ENCODE measurements at places on chromosomes 4 and X.

DNA sequence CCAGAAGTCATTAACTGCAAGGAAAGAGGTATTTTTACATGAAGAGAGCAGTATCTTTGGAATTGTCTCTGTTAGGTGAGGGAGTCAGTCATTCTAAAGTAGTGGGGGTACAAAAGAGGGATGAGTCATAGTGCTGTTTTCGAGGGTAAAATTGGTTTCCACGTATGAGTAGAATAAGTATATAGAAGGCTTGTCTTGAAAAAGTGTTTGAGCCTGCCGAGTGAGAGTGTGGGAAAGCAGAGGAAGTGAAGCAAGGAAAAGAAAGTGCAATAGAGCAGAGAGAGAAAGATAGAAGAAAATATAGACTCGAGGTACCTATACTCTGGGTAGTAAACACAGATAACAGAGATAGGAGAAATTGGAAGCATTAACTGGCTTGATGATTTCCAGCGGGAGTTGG lies 696.4 kb downstream of the DMD start:
- DNase-seq: no peak

GRCh38 chr4:146428298-146428697 lies 93.4 kb downstream of the SLC10A7 start:
- DNase-seq: no peak

GRCh38 chr4:173417833-173418232 lies 18.9 kb upstream of the SCRG1 start:
- DNase-seq: no peak

GRCh38 chr4:106717091-106717490 lies 319.0 kb downstream of the DKK2 start:
- DNase-seq: no peak

DNA sequence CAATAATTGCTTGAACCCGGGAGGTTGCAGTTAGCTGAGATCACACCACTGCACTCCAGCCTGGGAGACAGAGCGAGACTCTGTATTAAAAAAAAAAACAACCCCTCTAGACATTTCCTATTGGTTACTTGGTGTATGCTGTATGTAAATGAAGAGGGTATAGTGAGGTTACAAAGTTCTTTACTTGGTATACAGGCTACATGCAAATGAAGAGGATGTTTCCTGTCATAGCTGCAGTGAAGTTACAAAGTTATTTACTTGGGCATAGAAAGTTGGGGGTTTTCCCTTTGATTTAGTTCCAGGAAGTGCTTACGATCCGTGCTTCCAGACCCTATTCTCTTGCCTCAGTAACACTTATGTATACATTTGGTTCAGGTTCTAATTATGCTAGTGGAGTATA lies 38.4 kb upstream of the CLNK start:
- no peak for DNase-seq

- DNase-seq: no peak
Measured at GRCh38 chr4:40662962-40663604, 33.4 kb upstream of the RBM47 start.

DNA sequence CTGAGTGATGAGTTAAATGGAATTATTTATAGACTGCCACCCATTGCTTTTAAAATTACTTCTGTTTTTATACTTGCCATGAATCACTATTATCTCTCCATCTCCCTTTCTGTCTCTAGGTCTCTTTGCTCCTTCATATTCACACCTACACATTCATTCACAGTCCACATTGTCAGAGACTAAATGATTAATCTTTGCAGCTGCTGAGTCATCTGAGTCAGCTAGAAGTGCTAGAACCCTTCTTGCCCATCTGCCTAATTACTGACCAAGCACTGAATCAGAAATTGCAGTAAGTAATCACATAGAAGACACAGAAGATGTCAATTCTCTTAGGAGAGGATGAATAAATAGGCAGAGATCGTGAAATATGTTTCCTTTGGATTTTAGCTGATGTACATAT lies 31.6 kb upstream of the RPS6KA6 start:
- DNase-seq: no peak

DNA sequence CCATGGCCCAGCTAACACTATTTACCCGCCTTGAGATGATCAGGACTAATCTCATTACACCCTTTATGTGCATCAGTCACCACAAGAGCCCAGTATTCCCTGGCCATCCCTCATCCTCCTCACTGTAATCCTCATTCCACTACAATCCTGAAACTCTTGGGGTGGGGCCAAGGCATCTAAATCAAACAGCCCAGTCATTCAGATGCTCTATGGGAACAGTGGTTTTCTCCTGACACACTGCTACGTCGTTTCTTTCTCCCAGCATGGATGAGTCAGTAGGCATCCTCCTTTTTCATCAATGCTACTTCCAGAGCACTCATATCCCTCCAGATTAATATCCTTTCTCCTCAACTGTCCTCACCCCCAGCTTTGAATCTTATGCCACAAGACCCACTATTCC lies 5.6 kb downstream of the SDAD1 start:
- no peak for DNase-seq

DNA sequence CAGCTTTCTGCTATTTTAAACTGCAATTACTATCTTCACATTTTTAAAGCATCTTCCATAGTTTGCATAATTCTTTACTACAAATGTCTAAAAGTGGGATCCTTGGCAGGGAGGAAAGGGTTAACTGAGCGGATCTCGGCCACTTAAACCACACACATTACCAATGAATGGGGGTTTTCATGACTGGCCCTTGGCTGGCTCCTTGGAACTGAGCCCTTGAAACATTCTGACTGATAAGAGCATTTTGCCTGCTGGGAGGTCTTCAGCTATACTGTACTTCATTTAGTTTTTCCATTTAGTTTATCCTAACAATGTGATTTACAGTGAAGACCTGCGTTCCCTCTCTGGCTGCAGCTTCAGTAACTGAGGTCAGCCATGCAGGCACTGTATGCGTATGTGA lies 31.7 kb upstream of the MFAP3L start:
- DNase-seq: no peak

GRCh38 chrX:34406580-34406979 lies 250.5 kb downstream of the TMEM47 start:
- no peak for DNase-seq

GRCh38 chr4:165464376-165464775 lies 85.6 kb downstream of the CPE start:
- no peak for DNase-seq

GRCh38 chrX:51837921-51838320 lies 55.5 kb upstream of the MAGED1 start:
- DNase-seq: no peak

DNA sequence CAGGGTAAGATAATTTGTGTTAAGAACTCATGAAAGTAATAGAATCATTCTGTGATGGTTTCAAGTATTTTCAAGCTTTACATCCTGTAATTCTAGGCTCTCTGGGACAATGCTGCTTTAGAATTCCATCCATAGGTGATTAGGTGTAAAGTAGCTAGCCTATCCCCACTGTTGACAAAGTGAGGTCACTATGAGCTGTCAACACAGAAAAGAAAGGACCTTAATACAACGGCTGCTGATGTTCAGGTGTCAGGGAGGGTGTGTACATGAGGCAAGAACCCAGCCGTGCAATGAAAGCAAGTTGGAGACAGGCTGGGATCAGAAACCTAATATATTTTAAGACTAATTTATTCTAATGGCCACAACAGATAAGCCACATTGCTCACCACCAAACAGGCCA lies 36.8 kb upstream of the SH3RF1 start:
- no peak for DNase-seq

- no peak for DNase-seq
Measured at GRCh38 chr4:3427706-3428446, 13.9 kb upstream of the HGFAC start.

- DNase-seq: no peak
Measured at GRCh38 chrX:27964432-27964831, 16.8 kb downstream of the DCAF8L1 start.

Data from DND-41 (cell line).